ENCODE measurements at places on chromosomes 13 and 19.
A peak's percentile ranks its signal among the peaks of the same experiment; 100 is the strongest.

DNA sequence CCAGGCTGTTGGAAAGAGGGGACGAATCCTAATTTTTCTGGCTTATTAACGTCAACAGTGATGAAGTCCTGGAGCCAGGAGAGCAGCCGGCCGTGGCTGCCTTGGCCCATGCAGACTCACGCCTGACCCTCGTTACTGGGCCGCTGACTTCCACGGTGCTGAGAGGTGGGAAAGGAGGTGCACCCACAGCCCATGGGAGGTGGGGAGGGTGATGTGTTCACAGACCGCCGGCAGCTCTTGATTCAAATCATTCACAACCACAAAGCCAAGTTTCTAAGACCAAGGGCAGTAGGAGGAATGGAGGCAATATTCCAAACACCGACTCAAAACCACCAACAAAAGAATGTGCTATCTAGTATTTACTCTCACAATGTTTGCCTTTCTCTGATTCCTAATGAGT lies 24.3 kb downstream of the COL4A2 start:
- DNase-seq = no peak

DNA sequence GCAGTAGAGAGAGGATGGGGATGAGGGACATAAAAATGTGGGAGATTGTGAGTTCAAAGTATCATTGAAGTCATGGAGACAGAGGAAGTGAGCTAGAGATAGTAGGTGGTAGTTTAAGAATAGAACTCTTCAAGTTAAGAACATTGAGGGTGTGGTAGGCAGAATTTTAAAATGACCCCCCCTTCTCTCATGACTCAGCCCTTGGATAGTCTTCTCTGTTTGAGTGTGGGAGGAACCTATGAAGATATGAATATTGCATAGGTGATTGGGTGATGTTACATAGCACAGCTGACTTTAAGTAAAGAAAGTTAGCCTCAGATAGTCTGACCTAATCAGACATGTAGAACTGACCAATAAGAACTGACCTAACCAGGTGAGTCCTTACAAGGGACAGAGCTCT lies 418.6 kb downstream of the FOXO1 start:
- no peak for DNase-seq

DNA sequence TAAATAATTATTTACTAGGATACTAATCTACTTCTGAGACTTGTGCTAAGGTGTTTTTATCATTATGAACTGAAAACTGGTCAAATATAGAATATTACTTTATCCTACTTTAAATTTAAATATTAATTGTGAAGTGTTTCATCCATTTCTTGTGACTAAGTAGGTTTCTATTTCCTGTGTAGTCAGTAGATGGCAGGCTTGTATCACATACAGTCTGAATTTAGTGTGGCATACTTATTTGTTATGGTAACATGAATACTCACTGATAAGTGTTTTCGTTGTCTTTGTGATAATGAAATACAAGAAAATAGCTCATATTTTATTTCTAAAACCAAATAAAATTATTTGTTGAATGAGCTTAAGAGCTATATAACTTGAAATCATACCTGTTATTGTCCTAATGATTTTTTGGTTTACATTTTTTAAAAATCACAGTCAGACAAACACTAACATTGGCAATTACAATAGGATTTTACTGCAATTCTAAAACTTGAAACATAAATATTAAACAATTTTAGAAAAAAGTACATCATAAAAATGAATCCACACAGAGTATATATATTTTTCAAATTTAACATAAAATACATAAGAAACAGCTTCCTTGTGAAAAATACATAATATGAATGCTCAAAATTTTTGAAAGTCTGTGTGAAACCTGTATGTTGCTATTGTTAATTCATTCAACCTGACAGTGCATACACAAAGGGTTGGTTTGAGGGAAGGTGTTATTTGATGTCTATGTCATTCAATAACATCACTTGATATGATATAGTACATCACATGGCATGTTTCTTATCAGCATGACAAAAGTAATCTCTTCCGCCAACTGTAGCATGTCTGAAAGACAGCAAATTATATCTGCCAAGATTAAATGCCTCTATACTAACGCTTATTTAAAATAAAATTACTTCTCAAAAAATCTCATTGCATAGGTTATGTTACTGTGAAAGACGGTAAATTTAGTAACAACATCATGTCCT lies 904.8 kb upstream of the PCDH20 start:
- DNase-seq = peak; percentile 3

GRCh38 chr13:98466634-98467236 lies 110.2 kb downstream of the STK24 start:
- DNase-seq = no peak

DNA sequence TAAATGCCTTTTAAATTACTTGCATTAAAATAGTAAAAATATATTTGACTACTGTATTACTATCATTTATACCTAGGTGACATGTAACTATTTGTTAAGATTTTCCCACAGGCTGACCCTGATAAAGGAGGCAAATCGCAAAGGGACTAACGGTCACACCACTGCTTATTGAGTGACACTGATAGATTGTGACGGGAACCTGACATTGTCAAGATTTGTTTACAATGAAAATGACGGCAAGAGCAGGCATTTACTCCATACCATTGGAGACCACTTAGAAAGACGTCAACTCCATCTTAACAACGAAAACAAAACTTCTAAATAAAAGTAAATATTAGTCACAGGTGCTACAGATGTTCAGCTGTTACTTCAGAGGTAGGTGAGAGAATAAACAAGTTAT lies 289.0 kb downstream of the DACH1 start:
- DNase-seq = no peak

GRCh38 chr19:14031719-14032480 lies at the start of gene IL27RA:
TSS of gene IL27RA (plus strand) at chr19:14031762. CDS start at chr19:14031873, 111 bp downstream.
- no peak for DNase-seq

GRCh38 chr19:55253842-55254624 lies 4.8 kb downstream of the PPP6R1 start:
- DNase-seq = no peak

DNA sequence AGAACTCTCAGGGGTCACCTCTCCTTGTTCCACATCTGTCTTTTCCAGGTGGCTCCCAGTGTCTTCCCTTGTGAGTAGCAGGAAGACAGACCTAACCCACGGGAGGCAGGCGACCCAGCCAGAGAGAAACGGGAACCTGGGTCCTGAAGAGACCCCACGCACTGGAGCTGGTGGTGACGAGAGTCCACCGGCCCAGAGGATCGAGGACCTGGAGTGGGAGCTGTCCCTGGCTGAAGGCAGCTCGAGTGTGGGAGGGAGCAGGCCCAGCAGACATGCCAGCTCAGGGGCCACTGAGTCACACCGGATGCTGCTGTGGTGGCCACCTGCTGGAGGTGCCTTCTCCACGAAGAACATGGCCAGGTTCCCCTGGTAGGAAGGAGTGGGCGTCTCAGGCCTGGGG lies 66.5 kb upstream of the ATP12A start:
- no peak for DNase-seq

GRCh38 chr19:343451-343931 lies 1.1 kb downstream of the MIER2 start:
- DNase-seq = no peak

DNA sequence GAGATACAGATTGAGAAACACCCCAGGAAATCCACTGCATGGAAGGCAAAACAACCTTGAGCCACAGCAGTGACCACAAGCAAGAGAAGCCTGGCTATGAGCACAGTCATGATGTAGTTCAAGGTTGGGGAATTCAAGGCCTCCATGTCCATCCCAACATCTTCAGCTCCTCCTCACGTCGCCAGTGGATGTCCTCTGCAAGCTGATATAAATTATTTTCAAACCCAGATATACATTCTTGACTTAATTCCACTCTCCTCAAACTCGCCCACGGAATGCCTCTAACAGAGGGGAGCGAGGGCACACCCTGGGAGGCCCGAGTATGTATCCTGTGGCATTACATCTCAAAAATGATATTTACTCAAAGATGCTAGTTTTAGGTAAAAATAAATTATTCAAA lies 105.5 kb downstream of the SHISA2 start:
- DNase-seq = no peak

- DNase-seq = no peak
These were observed 504.3 kb downstream of the IRS2 start for GRCh38 chr13:109281903-109282635.

DNA sequence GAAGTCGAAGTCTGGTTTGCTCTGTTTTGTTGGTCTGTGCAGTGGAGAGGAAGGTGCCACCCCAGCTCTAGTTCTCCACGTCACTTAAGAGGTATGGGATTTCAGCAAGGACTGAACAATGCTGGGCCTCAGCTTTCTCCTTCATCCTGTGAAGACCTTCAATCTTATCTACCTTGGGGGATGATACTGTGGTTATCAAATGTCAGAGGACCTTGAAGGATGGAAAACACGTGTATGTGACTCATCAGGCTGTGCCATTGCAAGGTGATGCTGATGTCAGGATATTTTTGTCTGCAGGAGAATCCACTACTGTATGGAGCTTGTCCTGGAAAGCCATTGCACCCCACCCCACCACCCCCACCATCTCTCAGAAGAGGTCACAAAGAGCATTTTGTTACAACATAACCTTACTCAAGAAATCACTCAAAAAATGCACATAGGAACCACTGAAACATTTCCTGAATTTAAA lies 81.4 kb upstream of the UQCRFS1 start:
- DNase-seq = no peak

DNA sequence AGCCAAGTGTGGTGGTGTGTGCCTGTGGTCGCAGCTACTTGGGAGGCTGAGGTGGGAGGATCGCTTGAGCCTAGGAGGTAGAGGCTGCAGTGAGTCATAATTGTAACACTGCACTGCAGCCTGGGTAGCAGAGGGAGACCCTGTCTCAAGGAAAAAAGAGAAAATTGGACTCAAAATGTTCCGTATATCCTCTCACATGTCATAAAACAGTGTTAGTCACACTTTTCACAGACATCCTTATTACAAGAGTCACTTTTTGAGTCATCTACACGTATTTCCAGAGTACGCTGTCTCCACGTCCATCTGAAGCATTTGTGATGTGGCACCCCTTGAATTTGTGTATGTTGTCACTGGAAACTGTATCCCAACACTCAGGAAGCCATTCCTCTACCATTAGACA lies 133.0 kb downstream of the SIPA1L3 start:
- peak; percentile 86 for DNase-seq

DNA sequence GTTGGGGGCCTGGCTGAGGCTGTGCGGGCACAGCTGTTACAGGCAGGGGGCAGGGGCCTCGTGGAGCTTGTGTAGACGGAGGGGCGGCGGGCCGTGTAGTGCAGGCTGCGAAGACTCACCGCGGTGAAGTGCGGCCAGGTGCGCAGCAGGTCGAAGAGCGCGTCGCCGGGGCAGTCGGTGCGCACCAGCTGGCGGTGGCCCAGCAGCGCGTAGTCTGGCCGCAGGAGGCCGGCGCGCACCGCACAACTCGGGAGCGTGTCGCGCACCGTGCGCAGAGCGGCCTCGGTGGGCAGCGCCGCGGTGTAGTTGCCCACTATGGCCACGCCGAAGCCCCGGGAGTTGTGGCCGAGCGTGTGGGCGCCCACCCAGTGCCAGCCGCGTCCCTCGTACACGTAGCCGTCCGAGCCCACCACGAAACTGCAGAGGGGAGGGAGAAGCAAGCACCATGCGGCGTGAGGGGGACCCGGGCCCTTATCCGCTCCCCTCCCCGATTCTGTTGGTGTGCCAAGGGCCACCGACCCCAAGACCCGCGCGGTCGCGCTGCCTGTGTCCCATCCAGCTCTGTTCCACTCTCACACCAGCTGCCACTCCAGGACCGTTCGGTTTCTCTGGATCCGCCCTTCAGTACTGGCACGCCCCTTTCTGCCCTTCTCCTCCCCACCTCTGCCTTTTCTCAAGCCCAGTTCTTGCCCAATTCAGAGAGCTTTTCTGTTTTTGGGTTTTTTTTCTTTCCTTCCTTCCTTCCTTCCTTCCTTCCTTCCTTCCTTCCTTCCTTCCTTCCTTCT lies 5.4 kb upstream of the RASAL3 start:
- no peak for DNase-seq

DNA sequence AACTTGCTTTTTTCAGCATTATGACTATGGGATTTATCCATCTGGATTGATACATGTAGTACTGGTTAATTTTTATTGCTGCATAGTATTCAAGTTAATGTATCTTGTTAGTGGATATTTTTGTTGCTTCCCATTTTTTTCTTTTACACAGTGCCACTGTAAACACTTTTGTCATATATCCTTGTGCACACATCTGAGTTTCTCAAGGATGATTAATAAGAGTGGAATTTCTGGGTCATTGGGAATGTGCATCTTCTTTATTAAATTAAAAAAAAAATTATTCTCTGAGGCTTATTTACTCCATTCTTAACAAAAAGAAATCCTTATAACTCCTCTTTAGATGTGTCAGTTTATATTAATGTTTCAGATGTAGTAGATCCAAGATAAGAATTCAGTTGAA lies 27.3 kb downstream of the B3GLCT start:
- DNase-seq = no peak

GRCh38 chr13:75636436-75637180 lies 478 bp downstream of the LMO7 start:
- no peak for DNase-seq

DNA sequence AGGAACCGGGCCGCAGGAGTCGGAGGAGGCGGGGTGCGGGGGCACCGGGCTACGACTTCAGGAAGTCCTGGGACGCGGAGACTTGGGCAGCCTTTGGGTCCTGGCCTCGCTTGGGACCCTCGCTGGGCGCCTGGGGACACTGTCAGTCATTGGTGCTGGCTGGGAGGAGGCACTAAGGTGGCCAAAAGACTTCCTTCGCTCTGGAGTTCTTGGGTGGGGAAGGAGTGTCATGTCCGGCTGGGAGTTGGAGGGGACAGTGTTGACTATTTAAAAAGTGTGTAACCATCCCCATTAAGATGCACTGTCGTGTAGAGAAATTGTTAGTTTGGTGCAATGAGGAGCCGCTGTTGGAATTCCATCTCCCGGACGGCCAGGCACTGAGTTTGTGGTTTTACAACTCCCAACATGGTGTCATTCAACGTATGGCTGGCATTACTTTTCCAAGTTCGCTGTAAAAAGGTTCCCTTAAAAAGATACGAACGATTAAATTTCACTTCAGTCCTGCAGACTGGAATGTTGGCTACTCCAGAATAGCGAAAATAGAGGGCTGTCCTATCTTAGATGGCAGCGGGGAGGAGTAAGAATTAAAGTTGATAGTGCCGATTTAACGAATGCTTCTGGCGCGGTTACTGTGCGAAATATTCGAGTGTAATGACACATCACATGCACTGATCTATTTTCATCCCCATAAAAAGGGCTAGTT lies 776 bp downstream of the DNAJC3 start:
- DNase-seq = no peak
